ENCODE measurements at places on chromosomes 7 and 10.

DNA sequence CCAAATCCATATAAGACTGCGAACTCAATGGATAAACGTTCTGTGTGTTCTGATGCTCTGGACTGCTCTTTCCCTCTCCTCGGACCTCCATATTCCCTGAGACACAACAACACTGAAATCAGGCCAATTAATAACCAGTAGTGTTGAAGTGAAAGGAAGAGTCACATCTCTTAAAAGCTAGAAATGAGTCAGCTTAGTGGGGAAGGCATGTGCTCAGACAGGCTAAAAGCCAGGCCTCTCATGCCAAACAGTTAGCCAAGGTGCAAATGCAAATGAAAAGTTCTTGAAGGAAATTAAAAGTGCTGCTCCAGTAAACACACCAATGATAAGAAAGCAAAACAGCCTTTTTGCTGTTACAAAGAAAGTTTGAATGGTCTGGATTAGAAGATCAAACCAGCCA lies 29.3 kb downstream of the TNS3 start:
- no peak for DNase-seq

GRCh38 chr7:100571829-100572116 lies 1.9 kb downstream of the SAP25 start:
- DNase-seq, result no peak

- DNase-seq, result no peak
These were observed 44.1 kb upstream of the CNPY1 start for GRCh38 chr7:155590215-155591018.

DNA sequence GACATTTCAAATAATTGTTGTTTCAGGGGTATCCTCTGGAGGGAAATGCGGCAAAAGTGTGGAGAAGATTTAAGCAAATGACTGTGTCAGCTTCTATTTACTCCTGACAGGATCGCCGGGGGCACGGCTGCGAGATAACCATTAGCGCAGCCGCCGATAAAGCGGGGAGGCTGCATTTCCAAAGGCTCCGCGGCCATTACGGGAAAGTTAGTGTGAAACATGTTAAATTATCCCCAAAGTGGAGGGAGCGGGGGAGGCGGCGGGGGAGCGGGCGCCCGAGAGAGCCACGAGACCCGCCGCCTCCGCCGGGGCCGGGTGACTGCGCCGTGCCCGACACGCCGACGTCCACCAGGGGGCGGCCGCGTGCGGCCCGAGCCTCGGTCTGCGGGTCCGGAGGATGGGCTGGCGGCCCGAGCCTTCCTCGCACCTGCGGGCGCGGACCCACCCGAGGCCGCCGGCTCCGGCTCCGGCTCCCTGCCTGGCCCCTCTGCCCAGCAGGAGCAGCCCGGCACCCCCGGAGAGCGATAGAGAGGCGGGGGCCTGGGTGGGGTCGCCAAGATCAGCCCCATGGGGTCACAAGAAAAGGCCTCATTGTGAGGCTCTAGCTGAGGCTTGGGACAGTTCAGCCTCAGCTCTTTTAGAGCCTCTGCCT lies 74.4 kb upstream of the PAX2 start:
- DNase-seq, result peak; percentile 12

GRCh38 chr10:116307455-116307854 lies 16.8 kb upstream of the CCDC172 start:
- no peak for DNase-seq

DNA sequence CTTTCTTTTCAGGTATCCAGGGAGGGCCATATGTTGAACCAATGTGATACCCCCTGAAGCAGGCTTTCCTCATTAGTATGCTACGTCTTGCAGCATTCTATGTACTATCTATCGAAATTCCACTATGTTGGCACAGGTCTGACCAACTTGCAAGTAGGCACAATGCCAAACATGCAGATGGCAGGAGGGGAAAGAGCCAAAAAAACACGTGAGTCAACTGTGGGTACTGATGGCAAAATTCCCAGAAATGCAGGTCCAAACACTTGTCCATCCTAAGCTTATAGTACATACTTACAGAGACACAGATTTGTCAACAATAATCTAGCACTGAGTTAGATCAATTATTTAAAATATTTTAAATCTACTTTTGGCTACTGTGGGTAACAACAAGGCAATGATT lies 394.9 kb downstream of the DGKB start:
- peak; percentile 25 for DNase-seq

GRCh38 chr7:16421333-16422102 lies at the start of gene CRPPA:
Gene CRPPA, minus strand, starts transcription at chr7:16421538. Its CDS starts 216 bp downstream, at chr7:16421322.
- DNase-seq, result peak; percentile 80

GRCh38 chr7:80611779-80612178 lies 26.7 kb upstream of the CD36 start:
- peak; percentile 73 for DNase-seq

DNA sequence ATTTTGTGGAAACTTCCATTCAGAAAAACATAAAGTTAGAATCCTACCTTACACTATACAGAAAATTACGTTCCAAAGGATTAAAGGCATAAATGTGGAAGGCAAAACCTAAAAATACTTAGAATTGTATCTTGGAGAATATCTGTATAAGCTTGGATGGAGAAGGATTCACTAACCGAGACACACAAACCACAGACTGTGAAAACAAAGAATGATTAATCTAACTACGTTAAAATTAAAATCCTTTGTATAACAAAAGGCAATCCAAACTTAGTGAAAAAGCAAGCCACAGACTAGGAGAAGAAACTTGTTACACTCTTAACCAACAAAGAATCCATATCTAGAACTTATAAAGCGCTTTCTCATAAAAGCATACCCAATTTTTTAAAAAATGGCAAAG lies 678.8 kb downstream of the INHBA start:
- DNase-seq, result no peak

GRCh38 chr7:7867846-7868571 lies 100.6 kb upstream of the GLCCI1 start:
- no peak for DNase-seq

- peak; percentile 88 for DNase-seq
These were observed 44.9 kb downstream of the SMURF1 start for GRCh38 chr7:99098824-99099498.

DNA sequence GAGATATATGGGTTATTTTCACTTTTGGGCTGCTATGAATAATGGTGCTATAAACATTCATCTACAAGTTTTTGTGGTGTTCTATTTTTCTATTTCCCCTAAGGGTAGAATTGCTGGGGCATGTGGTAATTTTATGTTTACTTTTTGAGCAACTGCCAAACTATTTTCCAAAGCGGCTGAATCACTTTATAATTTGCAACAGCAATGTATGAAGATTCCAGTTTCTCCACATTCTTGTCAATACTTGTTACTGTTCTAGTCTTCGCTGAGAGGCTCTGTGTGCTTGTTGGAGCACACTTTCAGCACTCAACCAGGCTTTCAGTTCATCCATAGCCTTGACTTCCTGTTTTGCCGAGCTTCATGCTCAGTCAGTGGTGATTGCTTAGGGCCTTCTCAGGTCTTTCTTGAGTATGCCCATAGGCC lies 39.0 kb downstream of the ADK start:
- peak; percentile 77 for DNase-seq

- no peak for DNase-seq
These were observed 49.1 kb upstream of the GSAP start for GRCh38 chr7:77465256-77465655.

DNA sequence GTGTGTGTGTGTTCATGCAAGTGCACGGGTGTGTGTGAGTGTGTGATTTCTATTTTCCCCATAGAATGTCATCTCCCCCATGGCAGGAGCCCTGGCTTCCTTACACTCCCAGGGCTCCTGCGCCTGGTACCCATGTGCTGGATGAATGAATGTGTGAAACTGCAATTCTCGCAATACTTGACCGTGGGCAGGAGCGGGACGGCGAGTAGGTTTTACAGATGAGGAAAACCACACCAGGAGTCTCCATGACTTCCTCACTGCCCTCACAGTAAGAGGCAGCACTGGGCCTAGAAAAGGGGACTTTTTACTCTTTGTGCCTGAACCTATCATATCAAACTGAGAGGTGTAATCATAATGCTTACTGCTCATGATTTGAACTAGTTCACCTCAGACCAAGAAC lies 167.6 kb upstream of the FRMD4A start:
- DNase-seq, result no peak

DNA sequence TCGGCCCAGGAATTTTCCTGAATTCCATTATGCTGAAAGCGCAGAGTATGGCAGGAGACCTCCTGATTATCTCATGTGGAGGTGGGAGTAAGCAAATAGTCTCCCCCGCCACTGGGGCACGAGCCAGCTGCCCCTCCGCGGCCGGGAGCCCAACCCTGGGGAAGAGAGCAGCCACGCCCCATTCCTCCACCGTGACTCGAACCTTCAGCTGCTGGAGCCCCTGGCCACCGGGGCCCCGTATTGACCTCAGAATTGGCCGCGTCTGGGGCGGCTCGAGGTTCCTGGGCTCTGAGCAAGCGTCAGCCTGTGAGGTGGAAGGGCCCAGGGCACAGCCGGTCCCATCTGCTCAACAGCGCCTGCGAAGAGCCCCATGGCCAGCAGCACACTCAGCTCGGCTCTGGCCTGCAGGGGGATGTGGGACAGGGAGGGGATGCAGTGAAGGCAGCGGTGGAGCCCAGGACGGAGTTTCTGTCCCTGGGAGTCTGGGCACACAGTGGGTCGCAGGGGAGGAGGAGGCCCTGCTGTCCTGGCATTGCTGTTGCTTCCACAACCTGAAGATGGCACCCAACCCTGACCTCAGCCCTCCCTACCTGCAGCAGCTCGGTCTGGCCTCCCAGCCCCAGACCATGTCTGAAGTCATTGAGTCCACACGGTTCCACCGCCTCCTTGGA lies 97.8 kb downstream of the CHST15 start:
- DNase-seq, result peak; percentile 74

- DNase-seq, result no peak
These were observed 357.7 kb downstream of the PHF14 start for GRCh38 chr7:11331128-11332102.

- no peak for DNase-seq
These were observed 19.3 kb downstream of the UNCX start for GRCh38 chr7:1251796-1252539.
